ENCODE measurements at places on chromosomes 5 and 9. TPM values are rescaled to one million over a fixed set of nuclear protein-coding genes. Genes with fewer than 3 reads are reported as not detected.

The CSF1R gene
- total RNA-seq: 0.05 TPM

The TAS2R1 gene
- not detected for total RNA-seq

The C9orf57 gene
- total RNA-seq: not detected

The CDO1 gene
- total RNA-seq: not detected
